ENCODE measurements at places on chromosomes 12 and 14.

DNA sequence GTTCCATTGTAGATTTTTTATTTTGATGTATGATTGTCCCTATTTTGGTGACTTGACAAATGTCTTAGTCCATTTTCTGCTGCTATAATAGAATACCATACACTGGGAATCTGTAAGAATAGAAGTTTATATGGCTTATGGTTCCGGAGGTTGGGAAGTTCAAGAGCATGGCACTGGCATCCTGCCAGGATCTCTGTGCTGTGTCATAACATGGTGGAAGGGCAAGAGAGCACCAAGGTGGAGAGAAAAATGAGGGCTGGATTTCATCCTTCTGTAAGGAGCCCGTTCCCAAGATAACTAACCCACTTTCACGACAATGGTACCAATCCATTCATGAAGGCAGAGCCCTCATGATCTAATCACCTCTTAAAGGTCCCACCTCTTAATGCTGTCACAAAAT is 176.7 kb downstream of the TMEM132D start:
- no peak for DNase-seq

DNA sequence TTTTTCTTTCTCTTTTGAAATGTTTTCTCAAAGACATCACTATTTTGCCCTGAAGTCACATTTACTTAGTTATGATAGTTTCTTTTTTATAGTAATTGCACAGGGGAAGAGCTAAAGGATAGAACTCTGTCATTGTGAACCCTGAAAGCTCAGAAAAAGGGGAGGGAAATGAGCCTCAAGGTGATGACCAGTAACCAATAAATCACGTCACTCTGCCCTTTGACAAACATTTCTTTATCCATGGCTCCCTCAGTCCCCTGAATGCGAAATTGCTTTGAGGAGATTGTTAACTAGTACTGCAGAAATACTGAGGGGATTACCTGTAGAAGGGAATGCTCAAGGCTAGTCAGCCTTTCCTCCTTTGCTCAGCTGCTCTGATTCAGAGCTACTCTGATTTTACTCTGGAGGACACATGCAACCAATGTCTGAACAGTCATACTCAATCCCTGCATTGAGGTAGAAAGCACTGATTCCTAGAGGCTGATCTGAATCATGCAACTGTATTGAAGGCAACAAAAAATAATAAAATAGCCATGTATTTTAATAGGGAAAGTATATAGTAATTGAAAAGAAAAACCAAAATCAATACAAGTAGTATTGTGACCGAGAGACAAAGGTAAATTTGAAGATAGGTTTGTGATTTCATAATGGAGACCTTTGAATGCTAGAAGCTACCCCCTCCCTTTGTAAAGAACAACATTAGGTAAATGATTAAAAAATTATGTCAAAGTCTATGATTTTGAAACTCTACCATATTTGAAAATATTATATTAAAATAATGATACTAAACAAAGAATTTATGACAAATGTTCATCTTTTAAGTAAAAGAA is 24.7 kb downstream of the SLCO1B1 start:
- DNase-seq, result no peak

DNA sequence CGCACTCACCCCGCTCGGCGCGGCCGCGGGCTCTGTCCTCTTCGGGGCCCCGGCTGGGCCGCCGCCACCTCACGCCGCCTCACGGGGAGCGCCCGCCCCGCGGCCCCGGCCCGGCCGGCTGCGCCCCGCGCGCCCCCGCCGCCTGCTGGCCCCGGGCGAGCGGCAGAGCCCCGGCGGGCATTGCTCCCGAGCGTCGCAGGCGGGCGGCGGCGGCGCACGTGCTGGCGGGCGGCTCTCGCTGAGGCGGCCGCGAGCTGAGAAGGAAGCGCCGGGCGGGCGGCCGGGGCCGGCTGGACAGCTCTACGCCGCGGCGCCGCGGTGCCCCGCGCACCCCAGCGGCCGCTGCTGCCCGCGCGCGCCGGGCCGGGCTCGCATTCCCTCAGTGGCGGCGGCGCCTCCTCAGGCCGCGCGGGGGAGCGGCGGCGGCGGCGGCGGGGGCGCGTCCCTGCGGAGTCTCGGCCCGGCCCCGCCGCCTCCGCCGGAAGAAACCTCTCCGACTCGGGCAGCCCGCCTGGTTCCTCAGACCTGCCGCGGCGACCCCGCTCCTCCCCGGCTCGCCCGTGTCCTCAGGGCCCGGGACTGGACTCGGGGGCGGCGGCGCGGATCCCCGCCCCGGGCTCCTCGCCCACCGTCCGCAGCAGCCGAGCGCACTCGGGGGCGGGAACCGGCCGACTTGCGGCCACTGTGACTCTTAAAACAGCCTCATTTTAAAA is at the start of gene PITPNM2:
Gene PITPNM2 (minus strand): TSS at position 347 of the 713 bp plus-strand sequence. CDS start 116,500 bp downstream, outside the sequence.
- no peak for DNase-seq

- DNase-seq, result no peak
Observed at GRCh38 chr12:53709671-53710070, 17.6 kb downstream of the CALCOCO1 start.

- DNase-seq, result no peak
Observed at GRCh38 chr12:19561411-19561961, 122.2 kb downstream of the AEBP2 start.

GRCh38 chr14:33943096-33943883 is 7.6 kb downstream of the EGLN3 start:
- peak; percentile 80 for DNase-seq

DNA sequence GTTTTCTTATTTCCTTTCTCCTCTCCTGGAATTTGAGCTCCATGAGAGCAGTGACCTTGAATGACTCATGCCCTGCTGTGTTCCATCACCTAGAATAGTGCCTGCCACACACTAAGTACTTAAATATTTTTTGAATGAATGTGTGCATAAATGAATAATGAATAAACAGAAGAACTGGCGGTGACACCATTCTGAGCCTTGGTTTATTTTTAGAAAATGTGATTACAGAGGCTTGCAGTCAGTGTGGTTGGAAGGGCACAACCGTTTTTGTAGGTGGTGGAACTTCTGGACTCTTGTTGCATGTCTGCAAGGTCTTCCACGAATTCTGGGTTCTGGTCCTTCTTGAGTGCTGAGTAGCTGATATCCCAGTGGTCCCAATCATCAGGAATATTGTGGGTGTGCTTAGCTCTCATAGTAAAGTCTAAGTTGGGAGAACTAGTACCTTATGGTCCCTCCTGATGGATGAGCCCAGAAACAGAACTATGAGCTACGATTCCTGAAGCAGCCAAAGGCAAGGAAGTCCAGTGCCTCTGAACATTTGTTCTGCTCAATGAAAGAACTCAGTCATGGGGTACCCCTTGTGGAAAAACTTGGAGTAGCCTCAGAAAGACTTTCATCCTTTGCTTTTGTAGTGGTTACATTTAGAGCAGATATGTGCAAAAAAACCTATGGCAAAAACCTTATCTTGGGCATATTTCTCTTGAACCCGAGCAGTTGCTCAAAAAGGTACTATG is 28.8 kb upstream of the BHLHE41 start:
- no peak for DNase-seq

GRCh38 chr14:64573109-64573508 is 23.3 kb downstream of the PPP1R36 start:
- DNase-seq, result no peak

GRCh38 chr12:64480148-64480547 is 28.2 kb downstream of the TBK1 start:
- DNase-seq, result no peak

DNA sequence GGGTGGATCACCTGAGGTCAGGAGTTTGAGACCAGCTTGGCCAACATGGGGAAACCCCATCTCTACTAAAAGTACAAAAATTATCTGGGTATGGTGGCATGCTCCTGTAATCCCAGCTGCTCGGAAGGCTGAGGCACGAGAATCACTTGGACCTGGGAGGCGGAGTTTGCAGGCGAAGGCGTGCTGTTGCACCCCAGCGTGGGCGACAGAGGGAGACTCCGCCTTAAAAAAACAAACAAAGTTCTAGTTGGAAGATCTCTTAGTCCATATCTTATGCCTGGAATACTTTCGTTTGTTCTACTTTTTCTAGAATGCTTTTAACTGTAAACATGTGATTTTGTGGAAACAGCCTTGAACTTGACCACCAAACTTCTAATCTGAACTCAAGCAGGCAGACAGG is 38.7 kb downstream of the PPHLN1 start:
- no peak for DNase-seq

DNA sequence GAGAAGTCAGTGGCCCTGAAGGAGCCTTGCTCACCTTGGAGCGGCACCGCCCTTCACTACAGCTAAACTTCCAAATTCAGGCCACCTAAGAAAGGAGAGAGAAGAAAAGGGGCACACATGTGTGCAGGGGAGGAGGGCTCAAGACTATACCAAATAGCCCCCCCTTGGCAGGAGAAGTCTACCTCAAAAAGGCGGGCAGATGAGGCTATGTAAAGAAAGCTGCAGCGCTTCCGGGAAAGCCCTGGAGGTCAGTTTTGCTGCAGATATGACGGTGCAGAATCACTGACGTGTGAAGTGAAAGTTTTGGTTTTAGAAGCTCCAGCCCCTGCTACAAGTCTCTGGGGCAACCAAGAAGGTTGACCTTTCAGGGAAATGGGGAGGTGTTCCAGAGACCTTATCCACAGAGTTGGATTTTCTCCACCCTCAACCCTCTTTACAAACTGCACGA is 48.2 kb upstream of the PNMA1 start:
- no peak for DNase-seq

DNA sequence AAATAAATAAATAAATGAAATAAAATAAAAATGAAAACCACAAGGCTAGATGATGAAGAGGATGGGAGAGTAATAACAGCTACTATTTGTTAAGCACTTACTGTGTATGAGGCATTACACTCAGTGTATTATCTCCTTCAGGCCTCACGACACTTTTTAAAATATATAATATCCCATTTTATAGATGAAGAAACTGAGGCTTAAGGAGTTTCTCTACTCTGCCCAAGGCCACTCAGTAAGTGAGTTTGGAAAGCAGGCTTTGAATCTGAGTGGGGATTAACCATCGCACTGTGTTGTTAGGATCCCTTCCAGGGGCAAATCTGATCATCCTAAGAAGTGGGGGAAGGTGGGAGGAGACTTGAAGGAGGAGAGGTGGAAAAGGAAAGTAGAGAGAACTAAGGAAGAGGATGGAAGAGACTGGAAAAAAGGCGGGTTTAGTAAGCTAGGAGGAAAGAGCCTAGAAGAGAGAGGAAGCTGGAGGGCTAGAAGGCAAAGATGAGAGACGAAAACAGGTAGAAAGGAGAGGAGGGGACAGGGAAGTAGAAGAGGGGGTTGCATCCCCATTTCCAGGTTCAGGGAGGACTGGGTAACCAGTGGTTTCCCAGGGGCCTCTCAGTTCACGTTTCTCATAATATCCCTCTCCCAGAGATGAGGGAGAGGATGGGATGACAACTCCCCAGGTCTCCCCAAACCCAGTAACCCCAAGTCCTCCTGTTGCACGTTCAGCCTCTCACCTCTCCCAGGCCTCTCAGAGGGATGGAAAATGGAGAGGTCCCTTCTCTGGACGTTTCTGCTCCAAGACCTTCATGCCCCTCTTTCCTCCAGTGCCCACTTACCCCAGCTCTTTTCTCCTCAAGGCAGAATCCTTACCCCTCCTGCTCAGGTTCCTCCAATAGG is 1.7 kb downstream of the STAT6 start:
- no peak for DNase-seq

GRCh38 chr12:68675101-68675842 is 11.5 kb upstream of the NUP107 start:
- no peak for DNase-seq

DNA sequence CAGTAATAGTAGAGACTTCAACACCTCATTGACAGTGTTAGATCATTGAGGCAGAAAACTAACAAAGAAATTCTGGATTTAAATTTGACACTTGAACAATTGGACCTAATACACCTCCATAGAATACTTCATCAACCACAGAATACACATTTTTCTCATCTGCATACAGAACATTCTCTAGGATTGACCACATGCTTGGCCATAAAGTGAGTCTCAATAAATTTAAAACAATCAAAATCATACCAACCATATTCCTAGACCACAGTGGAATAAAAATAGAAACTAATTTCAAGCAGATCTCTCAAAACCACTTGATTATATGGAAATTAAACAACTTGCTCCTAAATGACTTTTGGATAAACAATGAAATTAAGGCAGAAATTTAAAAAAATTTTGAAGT is 82.3 kb downstream of the SLC38A4 start:
- DNase-seq, result no peak

- DNase-seq, result no peak
Observed at GRCh38 chr12:68469113-68469512, 137.0 kb upstream of the MDM1 start.

DNA sequence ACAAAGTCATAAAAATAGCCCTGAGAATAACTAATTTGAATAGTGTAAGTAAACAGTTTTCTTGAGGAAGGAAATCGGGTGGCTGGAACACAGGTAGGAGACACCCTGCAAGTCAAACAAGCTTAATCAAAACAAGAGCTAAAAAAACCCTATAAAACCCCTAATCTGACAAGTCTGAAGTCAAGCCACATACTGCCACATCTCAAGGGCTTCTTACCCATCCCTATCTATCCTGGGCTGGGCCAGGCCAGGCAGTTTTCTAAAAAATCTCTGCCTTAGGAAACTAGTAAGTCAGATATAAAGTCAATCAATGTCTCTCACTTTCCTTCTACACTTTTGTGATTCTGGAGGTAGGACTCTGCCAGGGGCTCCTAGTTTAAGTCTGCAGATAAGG is 15.3 kb downstream of the UBE2N start:
- no peak for DNase-seq

DNA sequence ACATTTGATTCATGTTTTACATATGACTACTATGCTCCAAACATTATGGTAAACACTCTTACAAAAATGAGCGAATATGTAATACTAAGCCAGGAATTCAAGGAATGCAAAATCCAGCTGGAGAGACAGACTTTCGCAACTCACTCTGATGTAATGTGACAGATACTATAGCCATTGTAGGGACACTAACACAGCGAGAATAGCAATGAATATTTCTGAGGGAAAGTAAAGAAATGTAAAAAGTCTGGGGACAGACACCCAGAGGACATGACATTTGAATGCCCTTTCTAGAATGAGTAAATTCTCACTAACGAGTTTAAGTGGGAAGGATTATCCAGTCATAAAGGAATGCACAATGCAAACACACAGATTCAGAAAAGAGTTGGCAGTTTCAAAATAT is 121.9 kb downstream of the PIK3C2G start:
- no peak for DNase-seq

DNA sequence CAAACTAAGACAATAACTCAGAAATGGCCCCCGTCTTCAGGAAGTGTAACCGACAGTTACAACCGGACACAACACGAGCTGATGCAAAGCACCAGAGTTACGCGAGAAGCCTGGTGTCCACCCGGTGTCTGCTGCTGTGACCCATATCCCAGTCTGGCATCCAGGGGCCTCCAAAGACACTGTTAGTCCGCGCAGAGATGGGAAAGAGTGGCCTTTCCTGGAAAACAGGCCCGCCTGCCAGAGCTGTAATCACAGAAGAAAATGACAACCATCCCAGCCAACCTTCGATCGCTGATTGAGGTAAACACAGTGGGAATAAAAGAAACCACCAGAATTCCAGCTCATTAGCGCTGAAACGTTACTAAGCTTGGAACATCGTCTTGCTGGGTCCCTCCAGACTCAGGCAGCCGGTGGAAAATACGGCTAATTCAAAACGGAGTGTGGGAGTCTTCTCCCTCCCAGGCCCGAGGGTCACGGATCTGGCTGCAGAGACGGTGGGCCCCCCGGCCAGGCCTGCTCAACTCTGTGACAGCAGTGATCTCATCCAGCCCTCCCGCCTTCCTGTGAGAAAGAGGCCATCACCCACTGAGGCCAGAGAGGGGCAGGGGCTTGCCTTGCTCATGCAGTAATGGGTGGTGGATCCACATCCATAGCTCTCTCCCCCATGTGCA is 273.9 kb upstream of the RTL1 start:
- DNase-seq, result no peak

Measured in NCI-H524 (cell line).